ENCODE measurements at places on chromosomes 6 and 20.

- DNase-seq, result no peak
Measured at GRCh38 chr6:132931936-132932514, 117.7 kb downstream of the RPS12 start.

- no peak for DNase-seq
Measured at GRCh38 chr20:17525650-17526049, 5.5 kb downstream of the BFSP1 start.

DNA sequence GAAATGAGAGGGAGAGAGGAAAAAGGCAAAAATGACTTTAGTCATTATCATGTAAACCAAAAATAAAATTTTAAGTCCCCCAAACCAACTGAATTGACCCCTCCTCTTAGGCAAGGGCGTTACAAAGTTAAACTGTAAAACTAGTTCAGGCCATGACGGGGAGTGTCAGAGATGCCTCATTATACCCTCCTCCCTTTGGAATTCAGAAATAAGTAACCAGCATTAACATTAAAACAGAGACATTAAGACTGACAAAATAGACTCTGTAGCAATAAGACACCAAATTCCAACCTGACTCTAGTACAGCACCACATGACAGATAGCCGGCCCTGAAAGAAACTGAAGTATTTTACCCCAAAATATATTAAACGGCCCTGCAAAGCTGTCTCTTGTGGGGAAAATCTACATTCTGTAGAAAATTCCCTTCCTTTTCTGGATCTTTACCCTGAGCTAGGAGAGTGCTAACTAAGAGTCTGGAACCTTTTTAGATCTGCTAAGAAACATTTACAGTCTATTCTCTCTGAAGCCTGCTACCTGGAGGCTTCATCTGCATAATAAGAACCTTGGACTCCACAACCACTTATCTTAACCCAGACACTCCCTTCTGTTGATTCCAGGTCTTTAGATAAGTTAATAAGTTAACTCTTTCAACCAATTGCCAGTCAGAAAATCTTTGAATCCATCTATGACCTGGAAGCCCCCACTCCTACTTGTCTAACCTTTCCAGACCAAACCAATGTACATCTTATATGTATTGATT, 150.7 kb downstream of the PKHD1 start:
- no peak for DNase-seq

- no peak for DNase-seq
Measured at GRCh38 chr6:166559662-166560061, 26.8 kb downstream of the RAMACL start.

- no peak for DNase-seq
Measured at GRCh38 chr6:81228912-81229555, 523.4 kb downstream of the TENT5A start.

GRCh38 chr6:88586371-88587149, 376.9 kb downstream of the RNGTT start:
- DNase-seq, result no peak

DNA sequence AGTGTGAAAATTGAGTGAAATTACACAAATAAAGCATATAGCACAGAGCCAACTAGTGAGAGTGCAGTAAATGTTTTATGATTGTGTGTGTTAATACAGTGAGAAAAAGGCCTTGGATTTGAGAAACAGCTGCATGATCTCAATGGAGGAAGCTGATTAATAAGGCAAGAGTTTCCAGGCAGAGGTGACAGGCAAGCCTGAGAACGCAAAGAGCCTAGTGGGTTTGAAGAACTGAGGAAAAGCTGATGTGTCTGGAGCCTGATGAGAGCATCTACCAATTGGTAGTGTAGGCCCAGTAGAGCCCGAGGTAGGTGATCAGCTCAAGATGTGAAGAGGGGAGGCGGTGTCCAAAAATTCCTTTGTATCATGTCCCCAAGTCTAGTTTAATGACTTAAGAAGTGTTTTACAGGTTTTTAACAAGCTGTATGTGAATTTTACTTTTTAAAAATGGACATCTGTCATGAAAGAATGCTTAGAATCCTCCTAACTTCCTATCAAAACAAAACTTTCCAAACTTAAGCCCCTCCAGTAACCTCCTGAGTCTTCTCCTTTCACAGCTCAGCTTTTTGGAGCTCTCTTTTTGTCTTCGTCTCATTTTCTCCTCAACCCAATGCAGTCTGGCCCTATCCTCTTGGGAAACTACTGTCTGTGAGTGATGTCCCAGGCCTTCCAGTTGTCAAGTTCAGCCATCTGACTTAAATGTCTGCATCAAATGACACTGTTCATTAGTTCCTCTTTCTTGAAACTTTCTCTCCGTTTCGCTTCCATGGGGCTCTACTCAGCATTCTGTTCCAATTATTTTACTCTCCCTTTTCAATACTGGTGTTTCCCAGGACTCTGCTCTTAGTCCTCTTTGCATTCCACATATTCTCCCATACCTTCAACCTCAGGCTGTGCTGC, 1.2 kb downstream of the CDC40 start:
- peak; percentile 76 for DNase-seq

DNA sequence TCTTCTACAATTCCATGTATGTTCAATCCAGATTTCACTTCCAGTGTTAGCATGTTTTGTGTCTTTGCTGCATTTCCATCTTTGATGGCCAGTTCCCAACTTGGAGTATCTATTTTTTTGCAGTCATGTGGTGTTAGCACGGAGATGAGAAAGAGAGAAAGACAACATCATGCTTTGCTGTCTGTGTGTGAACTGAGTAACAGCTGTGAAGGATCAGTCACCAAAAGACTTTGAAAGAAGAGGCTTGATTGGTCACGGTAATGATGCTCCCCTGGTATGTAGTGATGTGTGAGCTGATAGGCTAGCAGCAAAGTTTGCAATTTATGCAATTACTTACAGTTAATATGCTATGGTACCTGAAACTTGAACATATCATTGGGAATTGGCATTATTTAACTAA, 731.3 kb upstream of the NRSN1 start:
- DNase-seq, result no peak

DNA sequence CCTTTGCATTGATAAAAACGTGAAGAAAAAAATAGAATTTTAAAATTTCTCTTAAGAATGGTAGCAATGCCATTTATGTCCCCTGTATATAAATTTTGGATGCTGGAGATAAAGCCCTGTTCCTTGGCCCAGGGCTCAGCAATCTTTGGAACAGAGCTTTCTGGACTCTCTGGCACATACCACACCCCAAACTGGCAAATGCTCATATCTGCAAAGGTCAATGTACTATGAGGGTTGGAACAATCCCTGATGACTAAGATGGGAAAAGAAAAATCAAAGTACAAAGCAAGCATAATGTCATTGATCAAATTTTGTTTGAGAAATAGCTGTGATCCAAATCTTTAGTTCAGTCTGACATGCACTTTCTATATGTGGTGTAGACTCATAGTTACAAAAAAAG, 158.1 kb upstream of the HCRTR2 start:
- DNase-seq, result no peak

GRCh38 chr6:63897459-63897858, 261.9 kb downstream of the PHF3 start:
- no peak for DNase-seq

- no peak for DNase-seq
Measured at GRCh38 chr6:13024616-13025015, 303.7 kb downstream of the TBC1D7 start.

DNA sequence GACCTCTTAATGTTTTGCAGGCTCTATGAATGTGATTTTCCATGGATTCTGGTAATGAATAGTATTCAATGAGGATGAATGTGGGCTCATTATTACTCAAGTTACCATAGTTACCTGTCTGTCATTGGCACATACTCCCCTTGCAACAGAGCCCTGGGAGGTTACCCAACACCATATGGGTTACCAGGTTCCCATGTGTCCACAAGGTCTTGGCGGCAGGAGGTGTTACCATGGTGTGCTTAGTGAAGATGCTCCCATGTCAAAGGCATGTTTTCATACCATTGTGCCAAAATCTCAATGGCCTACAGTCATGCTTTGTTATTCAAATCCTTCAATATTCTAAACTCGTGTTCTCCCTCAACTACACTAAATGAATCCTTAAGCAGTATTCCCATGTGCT, 232.5 kb downstream of the HDGFL1 start:
- no peak for DNase-seq

GRCh38 chr6:154606860-154607259, 96.4 kb upstream of the CNKSR3 start:
- no peak for DNase-seq

DNA sequence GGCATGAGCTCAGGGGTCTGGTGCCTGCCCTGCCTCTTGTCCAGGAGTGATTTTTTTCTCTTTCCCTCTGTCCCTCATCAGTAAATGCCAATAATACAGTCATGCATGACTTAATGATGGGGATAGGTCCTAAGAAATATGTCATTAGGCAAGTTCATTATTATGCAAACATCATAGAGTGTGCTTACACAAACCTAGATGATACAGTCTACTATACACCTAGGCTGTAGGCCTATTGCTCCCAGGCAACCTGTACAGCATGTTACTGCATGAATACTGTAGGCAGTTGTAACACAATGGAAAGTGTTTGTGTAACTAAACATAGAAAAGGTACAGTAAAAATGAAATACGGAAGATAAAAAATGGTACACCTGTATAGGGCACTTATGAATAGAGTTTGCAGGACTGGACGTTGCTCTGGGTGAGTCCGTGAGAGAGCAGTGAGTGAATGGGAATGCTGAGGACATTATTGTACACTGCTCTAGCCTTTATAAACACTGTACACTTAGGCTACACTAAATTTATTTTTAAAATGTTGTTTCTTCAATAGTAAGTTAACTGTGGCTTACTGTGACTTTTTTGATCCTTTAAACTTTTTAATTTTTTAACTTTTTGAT, 22.1 kb downstream of the PBOV1 start:
- DNase-seq, result no peak

DNA sequence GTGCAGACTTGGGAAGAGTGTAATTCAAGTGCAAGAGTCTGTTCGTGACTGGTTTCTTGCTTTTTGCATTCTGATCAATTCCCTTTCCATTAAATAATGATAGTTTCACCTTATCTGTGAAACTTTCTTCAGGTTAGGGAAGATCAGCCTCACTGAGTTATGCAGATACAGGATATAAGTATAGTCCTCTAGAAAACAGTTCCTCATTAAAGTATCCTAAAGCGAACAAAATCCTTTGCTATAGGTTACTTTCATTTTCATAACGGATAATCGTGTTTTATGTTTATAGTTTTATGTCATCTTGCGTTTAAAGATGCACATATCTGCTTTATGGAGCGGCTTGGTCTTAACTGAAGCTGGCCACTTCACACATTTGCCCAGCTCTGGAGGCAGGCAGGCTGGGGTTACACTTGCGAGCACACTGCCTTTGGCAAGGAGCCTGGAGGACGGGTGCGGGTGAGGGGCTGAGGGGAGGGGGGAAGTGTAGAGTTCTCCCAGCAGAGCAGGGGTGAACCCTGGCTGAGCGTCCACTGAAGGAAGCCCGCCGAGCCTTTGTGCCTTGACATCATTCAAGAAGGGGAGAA, 123.5 kb upstream of the IFNGR1 start:
- DNase-seq, result peak; percentile 20

GRCh38 chr6:42068872-42069522, 18.7 kb downstream of the TAF8 start:
- no peak for DNase-seq

GRCh38 chr6:12609751-12610150, 106.8 kb upstream of the PHACTR1 start:
- DNase-seq, result no peak

DNA sequence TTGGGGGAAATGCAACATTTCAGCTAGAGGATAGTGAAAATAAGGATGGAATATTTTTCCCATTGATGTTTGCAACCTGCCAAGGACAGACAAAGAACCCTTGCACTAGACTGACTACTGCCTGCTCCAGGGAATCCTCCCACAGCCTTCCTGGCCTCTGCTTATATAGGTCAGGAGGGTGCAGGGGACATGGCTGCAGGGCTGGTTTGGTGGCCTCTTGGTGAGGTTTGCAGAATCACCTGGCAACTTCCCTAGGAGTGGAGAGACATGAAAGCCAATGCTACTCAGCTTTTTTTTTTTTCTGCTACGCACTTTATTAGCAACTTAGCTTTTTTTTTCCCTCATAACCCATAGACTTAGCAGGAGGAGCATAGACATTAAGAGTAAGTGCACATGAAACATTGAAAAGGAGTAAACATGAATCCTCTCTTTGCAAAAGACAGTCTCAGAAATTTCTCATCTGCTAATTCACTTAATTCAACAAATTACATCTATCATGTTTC, 39.8 kb upstream of the CDYL start:
- no peak for DNase-seq

- DNase-seq, result no peak
Measured at GRCh38 chr20:19560881-19561480, 197.1 kb upstream of the RIN2 start.

- DNase-seq, result no peak
Measured at GRCh38 chr6:91020744-91021143, 433.9 kb upstream of the MAP3K7 start.

- DNase-seq, result no peak
Measured at GRCh38 chr20:51510169-51510568, 32.4 kb downstream of the NFATC2 start.

GRCh38 chr20:21325296-21325695, 22.2 kb downstream of the XRN2 start:
- DNase-seq, result peak; percentile 78

DNA sequence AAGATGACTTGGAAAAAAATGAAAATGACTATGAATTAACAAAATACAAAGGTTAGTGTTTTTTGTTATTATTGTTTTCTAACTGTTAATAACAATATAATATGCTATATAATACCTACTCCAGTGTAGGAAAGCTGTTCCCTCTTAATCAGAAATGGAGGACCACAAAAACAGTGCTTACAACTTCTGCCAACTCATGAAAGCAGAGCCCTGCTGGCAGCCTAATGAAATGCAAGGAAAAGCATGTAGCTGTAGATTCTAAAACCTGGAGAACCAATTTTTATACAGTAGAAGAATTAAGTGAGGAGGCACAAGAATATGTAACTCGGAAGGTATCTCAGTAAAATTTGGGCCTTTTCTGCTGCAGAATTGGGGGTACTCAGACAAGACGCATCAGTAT, 29.4 kb downstream of the PHIP start:
- DNase-seq, result peak; percentile 32

- no peak for DNase-seq
Measured at GRCh38 chr6:145406783-145407182, 328.5 kb downstream of the EPM2A start.

DNA sequence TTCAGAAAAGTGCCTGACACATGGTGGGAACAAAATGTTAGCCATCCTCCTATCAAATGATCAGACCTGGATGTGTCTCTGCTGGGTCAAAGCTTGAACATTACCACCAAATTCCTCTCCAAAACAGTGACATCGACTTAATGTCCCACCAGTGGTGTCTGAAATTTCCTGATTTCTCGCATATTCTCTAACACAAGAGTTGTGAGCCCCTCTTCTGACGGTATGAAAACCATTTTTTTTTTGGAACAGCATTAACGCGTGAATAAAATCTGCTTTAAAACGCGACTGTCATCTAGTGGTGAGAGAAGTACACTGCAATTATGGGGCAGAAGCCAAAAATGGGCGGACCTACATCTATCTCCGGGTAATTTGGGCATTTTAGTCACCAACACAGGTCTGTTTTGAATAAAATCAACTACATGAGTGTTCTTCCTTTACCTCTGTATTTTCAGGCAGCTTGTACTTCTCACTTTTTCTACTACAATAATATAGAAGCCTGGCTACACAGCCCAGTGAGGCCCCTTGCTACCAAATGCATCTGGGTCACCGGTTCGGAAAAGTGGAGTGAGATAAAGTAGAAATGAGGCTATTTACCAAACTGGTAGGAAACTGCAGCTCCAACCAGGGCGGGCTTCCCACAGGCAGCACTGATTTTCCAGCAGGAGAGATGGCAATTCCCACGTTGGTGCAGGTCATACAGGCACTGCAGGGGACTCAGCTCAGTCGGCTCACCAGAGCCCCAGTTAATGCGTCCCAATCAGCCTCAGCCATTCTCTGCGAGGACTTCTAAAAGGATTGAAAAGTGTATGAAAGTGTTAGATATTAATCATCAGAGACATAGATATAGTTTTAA, 27.4 kb downstream of the MGME1 start:
- peak; percentile 69 for DNase-seq
